ENCODE measurements at places on chromosomes 4 and X.

GRCh38 chr4:89284828-89285227 lies 22.8 kb downstream of the GPRIN3 start:
- H3K27me3 ChIP-seq: no peaks in the 10 kb centered on the region
- no peak for DNase-seq
- H3K4me1 ChIP-seq: no peaks in the 10 kb centered on the region
- no peak overlapping the region for H3K27ac ChIP-seq
- H3K4me3 ChIP-seq: no peak overlapping the region
- H3K36me3 ChIP-seq: no peaks in the 10 kb centered on the region

- H3K27me3 ChIP-seq: no peaks in the 10 kb centered on the region
- H3K27ac ChIP-seq: peak overlapping the region; percentile 95
- no peak for DNase-seq
- H3K4me3 ChIP-seq: peak overlapping the region; percentile 100
- no peaks in the 10 kb centered on the region for H3K36me3 ChIP-seq
These were observed 796 bp upstream of the ZNF141 start for GRCh38 chr4:336893-337142.

DNA sequence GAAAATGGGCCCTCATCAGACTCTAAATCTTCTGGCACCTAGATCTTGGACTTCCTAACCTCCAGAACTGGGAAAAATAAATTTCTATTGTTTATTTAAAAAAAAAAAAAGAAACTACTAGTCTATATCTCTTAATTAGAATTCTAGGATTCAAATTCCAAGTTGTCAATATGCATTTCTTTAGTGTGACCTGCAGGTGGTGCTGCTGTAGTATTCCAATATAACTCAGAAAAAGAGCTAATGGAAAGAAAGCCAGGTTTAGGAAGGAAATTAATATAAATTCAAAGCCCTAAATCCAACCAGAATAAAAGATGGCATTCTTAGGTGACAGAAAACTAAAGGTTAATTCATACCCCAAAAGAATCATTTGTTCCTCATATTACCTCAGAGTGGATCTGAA lies 80.0 kb upstream of the NALF2 start:
- no peak for DNase-seq
- no peak overlapping the region for H3K4me3 ChIP-seq
- H3K27me3 ChIP-seq: no peaks in the 10 kb centered on the region
- H3K27ac ChIP-seq: no peak overlapping the region

GRCh38 chrX:132834741-132835140 lies 123.7 kb downstream of the HS6ST2 start:
- H3K4me1 ChIP-seq: no peaks in the 10 kb centered on the region
- H3K27me3 ChIP-seq: no peaks in the 10 kb centered on the region
- H3K36me3 ChIP-seq: no peaks in the 10 kb centered on the region
- no peak overlapping the region for H3K4me3 ChIP-seq
- no peak overlapping the region for H3K27ac ChIP-seq
- no peak for DNase-seq

- DNase-seq: no peak
- no peaks in the 10 kb centered on the region for H3K36me3 ChIP-seq
- H3K27ac ChIP-seq: no peak overlapping the region
- H3K27me3 ChIP-seq: no peaks in the 10 kb centered on the region
- no peak overlapping the region for H3K4me3 ChIP-seq
These were observed 133.5 kb upstream of the NUDT6 start for GRCh38 chr4:123055943-123056342.

DNA sequence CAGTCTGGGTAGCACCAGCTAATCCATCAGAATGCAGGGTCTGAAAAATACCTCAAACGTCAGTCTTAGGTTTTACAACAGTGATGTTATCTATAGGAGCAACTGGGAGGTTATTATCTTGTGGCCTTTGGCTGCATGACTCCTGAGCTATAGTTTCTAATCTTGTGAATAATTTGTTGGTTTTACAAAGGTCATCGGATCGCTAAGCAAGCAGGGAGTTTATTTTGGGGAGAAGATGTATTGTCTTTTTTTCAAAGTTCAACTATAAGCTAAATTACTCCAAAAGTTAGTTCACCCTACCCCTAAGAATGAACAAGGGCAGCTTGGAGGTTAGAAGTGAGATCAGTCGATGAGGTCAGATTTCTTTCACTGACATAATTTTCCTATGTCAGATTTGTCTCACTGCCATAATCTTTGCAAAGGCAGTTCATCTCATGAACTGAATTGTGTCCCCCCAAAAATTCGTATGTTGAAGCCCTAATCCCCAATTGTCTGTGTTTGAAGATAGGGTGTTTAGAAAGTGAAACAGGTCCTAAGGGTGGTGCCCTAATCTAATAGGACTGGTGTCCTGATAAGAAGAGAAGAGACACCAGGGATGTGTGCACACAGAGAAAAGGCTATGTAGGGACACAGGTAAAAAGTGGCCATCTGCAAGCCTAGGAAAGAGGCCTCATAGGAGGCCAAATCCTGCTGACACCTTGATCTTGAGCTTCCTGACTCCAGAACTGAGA lies 175.8 kb upstream of the GALNT7 start:
- H3K36me3 ChIP-seq: no peaks in the 10 kb centered on the region
- H3K4me1 ChIP-seq: peaks cover 10% of the 10 kb centered on the region
- no peaks in the 10 kb centered on the region for H3K27me3 ChIP-seq
- no peak overlapping the region for H3K27ac ChIP-seq
- no peak overlapping the region for H3K4me3 ChIP-seq

DNA sequence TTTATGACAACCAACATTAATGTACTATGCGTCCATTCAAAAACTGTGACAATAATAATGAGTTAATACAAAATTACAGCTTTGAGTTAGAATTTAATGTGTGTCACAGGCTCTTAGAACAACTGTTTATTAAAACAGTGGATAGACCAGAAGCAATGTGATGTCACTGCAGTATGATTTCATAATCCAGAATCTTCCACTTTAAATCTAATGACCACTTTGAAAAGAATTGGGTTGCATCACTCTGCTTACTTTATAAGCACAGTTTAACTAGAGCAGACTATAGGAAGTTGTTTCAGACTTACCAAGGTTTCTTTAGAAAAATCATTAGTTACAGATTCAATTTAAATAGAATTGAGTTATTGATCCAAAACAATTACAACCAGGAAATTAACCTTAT lies 758.5 kb downstream of the KCTD8 start:
- no peaks in the 10 kb centered on the region for H3K36me3 ChIP-seq
- H3K27ac ChIP-seq: no peak overlapping the region
- DNase-seq: no peak
- no peak overlapping the region for H3K4me3 ChIP-seq
- no peaks in the 10 kb centered on the region for H3K27me3 ChIP-seq

All from ascending aorta (tissue), 2 donors.